ENCODE measurements at places on chromosomes 13 and 19.
A peak's percentile ranks its signal among the peaks of the same experiment; 100 is the strongest.

GRCh38 chr13:107330484-107330883 lies 762.5 kb upstream of the ARGLU1 start:
- no peak for DNase-seq

DNA sequence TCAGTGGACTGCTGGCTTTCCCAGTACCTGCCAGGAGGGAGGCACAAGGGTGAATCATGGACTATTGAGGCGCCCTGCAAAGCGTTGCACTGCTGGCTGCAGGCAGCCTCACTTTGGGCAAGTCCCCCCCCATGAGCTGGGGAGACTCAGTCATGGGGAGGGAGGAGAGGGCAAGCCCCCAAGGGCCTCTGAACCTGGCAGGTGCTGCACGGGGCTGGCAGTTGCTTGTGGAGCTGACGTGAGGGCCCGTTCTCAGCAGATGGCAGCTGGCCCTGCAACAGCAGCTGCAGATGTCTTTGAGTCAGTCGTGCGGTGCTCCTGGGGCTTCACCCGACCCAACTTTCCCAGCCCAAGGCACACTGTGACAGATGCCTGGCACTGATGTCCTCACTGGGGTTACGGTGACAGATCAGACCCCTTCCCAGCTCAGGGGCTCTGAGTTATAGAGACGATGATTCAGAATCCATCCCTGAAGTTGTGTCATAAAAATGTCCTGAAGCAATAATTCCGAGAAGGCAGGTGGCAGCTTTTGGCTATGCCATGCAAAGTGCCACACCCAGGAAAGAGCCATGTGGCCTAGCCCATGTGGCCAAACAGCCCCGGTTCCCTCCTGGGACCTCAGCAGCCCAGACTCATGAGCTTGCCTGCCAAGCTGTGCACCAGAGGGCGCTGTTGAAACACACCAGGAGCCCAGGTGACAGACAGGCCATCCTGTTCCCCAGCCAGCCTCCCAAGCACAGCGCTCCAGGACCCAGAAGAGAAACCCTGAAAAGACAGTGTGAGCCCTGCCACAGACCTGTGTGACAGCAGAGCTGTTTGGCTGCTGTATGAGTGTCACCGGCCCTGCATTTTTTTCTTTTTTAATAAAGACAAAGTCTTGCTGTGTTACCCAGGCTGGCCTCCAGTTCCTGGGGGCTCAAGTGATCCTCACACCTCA lies 53.6 kb upstream of the LDLR start:
- DNase-seq: peak; percentile 96

DNA sequence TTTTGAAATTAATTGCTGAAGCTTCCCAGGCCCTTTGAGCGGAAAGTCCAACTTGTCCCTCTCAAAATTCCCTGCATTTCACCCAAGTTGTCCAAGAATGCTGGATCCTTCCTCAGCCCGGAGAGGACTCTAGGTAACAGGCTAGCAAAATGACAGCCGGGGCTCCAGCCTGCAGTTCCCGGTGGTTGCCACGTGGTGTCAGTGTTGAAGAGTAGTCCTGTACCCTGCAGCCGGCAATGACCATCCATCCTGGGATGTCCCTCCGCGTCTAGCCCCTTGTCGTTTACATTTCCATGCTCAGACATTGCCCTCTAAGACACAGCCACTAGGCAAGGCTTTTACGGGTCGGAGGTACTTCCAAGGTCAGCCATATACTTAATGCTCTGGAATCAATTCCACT lies 31.4 kb upstream of the MTIF3 start:
- peak; percentile 68 for DNase-seq

DNA sequence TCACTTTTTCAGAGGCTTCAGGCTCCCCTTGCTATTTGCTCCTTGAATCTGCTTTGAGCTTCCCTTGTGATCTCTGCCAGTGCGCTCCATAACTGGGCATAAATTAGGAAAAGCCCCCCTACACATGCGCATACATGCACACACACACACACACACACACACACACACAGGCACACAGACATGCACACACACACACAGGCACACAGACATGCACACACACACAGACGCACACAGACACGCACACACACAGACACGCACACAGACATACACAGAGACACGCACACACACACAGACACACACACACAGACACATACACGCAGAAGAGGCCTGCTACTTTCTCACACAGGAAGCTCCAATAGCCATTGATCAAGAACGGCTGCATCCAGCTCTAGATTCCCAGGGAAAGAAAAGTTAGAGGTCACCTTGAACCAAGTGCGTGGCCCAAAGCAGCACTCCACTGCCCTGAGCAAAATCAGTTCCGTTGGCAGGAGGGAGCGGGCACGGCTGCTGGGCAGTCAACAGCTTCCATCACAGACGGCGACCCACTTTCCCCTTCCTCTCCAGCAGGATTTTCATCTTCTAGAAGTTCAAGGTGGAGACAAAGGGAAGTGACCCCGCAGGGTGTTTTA lies 145.6 kb downstream of the DPF1 start:
- DNase-seq: no peak

DNA sequence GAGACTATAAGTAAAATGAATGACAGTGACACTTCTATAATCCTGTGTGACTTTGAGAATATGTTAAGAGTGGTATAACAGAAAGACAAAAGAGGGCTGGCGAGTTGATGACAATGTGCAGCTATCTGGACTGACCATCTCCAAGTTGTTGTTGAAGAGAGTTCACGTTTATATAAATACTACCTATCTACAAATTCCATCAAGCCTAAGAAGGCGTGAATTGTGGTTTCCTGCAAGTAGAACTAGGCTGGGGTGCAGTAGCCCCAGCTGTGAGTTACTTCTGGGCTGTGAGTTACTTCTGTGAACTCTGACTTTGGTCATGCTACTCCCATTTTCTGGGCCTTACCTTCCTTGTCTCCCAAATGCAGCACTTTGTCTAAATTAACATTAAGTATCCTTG lies 561.0 kb downstream of the TBC1D4 start:
- DNase-seq: no peak

- no peak for DNase-seq
These were observed 155.9 kb upstream of the KLF12 start for GRCh38 chr13:74289861-74290773.

All from HuH-7 (cell line).